Smooth muscle cell of the umbilical artery (primary cell): ENCODE measurements at places on chromosomes 7 and 10. TPM values are rescaled to one million over a fixed set of nuclear protein-coding genes. Genes with fewer than 3 reads are reported as not detected.

The ELMO1 gene
- under 0.01 and 0.09 TPM in 2 replicates for total RNA-seq

The HOXA1 gene
- 0.59 and 1.2 TPM in 2 replicates for total RNA-seq

The MCU gene
- total RNA-seq, result 27.1 and 41.9 TPM in 2 replicates

The PRRT4 gene
- total RNA-seq, result not detected in 2 replicates
